ENCODE measurements at places on chromosomes 6 and 20.

GRCh38 chr6:131947986-131948661, 3.0 kb downstream of the CCN2 start:
- no peak for DNase-seq

- DNase-seq, result peak; percentile 31
Observed at GRCh38 chr6:70099732-70100131, 203.2 kb downstream of the COL9A1 start.

- no peak for DNase-seq
Observed at GRCh38 chr20:1651268-1652058, 6.1 kb downstream of the SIRPG start.

GRCh38 chr6:131946992-131947955, 3.9 kb downstream of the CCN2 start:
- DNase-seq, result no peak

- DNase-seq, result no peak
Observed at GRCh38 chr6:2745246-2745645, 5.5 kb downstream of the MYLK4 start.

DNA sequence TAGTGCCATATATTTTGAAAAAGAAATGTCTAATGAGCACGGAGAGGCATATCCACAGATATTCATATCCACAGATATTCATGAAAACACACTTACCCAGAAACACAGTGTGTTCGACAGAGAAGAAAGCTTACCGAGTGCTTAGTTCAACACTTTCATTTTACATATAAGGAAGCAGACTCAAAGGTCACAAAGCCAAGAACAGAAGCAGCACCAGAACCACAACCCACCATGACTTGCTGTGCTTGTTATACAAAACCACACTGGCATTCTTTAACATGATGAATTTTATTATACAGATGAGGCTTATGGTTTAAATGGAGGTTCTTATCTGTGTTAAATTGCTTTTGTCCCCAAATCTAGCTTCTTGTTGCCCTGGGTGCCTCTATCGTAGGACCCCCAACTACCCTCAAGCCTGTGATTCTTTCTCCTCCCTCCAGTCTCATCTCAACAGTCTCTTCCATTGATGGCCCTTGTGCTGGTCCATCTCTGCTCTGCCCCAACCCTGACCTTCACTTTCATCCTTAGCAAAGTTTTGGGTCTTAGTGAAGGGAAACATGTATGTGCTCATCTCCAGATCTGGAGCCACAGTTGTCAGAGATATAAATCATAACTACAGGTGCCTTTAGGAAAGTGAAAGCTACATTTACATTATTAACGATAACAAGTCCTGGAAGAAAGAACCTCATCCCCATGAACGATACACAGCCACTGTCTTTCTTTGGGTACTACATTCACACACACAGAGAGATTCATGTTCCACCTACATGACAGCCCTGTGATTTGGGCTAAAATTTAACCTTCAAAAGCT, 40.0 kb downstream of the SF3B5 start:
- no peak for DNase-seq

GRCh38 chr20:18624948-18625347, 37.1 kb downstream of the DTD1 start:
- no peak for DNase-seq

- DNase-seq, result peak; percentile 73
Observed at GRCh38 chr6:16559071-16559470, 202.2 kb downstream of the ATXN1 start.

DNA sequence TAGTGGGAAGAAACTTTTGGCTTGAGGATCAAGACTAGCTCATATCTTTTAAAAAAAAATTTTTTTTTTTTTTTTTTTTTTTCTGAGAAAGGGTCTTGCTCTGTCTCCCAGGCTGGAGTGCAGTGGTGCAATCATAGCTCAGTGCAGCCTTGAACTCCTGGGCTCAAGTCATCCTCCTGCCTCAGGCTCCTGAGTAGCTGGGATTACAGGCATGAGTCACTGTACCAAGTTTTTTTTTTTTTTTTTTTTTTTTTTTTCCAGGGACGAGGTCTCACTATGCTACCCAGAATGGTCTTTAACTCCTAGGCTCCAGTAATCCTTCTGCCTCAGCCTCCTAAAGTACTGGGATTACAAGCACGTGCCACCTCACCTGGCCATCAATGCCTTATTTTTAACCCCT, 27.9 kb downstream of the GCLC start:
- no peak for DNase-seq

DNA sequence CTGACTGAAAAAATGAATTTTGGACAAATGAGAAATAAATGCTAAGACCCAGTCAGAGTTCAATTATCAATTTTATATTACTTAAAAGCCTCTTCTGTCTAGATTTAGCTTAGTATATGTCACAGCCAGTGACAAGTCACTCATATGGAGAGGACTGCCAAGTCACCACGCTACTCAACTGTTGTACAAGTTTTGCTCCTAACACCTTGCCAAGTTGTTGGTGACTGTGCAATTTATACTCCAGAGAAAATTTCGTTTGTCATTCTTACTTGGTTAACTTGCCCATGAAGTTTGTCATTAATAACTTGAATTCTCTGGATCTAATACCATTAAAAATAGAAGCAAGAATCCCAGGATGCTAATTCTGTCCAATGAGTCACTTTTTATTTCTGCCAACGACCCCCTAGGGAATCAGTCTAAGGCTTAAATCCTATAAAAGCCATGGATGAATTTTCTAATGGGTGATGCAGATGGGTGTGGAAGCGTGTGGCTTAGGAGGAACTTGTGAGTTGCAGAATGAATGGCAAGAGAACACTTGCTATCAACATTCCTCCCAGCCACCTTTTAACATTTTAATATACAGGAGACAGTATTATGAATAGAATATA, 30.4 kb upstream of the FBXO30 start:
- no peak for DNase-seq

- DNase-seq, result no peak
Observed at GRCh38 chr20:22626496-22626895, 42.1 kb upstream of the FOXA2 start.

DNA sequence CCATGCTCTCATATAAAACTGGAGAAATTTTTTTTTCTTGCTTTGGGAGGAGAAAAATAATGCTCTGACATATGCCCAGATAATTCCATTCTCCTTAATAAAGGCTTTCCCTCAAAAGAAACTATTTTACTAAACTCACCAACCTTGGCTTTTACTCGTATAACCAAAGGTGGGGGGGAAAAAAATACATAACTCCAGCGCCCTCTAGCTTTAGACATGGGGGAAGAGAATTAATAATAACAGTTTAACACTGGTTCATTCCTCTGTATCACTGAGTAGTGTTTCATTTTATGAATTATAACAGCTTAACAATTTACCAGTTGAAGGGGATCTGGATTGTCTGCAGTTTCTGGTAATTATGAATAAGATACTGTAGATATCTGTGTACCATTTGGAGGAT, 1226.1 kb downstream of the GRIK2 start:
- DNase-seq, result peak; percentile 17

- no peak for DNase-seq
Observed at GRCh38 chr6:166540631-166541331, 45.7 kb downstream of the RAMACL start.

DNA sequence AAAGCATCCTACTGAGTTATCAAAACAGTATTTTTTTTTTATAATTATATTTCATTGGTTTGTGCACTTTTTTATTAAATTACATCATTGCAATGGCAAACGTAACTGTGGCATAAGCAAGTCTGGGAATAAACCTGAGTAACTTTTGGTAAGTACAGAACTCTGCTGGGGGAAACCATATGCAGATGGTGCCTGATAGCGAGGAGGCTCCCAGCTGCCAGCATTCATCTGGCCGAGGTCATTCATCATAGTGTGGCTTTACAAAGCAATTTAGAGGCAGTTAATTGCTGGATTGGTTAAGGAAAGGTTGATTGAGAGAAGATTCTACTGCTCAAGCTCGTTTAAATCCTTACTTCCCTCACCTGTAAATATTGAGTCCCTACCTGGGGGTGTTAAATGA, 52.6 kb downstream of the HECA start:
- DNase-seq, result peak; percentile 56

- DNase-seq, result no peak
Observed at GRCh38 chr6:112177092-112177491, 77.3 kb downstream of the LAMA4 start.

- DNase-seq, result no peak
Observed at GRCh38 chr6:53566755-53567154, 21.9 kb upstream of the GCLC start.

DNA sequence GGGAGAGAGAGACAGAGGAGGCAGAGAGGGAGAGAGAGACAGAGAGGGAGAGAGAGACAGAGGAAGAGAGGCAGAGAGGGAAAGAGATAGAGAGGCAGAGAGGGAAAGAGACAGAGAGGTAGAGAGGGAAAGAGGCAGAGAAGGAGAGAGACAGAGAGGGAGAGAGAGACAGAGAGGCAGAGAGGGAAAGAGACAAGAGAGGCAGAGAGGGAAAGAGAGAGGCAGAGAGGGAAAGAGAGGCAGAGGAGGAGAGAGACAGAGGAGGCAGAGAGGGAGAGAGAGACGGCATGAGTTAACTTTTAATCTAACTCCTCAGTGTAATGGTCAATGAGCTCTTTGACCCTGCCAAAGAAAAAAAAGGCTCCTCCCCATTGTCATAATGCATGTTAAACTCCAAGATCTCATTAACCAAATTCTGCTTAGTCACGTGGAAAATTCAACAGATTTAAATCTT, 7.1 kb downstream of the ELOVL2 start:
- no peak for DNase-seq

DNA sequence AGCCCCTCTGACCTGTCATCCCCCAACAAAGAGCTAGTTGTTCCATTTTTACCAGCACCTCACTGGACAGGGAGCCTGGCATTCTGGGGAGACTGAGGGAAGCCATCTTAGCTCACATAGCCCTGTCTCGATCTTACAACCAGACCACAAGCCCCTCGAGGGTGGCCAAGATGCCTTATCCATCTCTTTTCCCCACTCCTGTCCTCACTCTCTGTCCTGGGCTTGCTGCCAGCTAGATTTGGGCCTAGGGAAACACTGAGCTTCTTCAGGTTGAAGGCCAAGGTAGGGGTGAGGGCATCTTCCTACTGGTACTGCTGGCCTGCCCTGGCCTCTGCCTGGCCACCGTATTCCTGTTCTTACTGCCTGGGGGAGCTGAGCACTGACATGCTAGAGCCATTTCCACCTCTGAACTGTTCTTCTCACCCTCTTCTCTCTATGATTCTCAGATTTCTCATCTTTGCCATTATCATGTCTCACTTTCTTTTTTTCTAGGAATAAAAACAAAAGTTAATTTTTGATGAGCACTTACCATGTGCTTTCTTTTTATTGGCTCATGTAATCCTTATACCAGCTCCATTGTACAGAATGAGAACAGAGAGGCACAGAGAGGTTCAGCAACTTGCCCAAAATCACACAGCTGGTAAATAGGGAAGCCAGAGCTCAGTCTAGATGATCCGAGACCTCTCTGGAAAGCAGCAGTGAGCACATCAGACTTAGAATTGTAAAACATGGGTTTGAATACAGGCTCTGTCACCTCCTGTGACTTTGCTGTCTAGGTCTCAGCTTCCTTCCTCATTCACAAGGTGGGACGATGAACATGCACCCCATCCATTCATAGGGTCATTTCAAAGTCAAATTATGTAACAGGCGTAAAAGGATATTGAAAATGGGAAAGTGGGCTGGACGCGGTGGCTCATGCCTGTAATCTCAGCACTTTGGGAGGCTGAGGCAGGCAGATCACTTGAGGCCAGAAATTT, 28.7 kb downstream of the FGD2 start:
- DNase-seq, result no peak

- no peak for DNase-seq
Observed at GRCh38 chr20:31833130-31833930, 12.1 kb downstream of the FOXS1 start.

GRCh38 chr6:157741948-157742556, 81.0 kb upstream of the SNX9 start:
- DNase-seq, result no peak

DNA sequence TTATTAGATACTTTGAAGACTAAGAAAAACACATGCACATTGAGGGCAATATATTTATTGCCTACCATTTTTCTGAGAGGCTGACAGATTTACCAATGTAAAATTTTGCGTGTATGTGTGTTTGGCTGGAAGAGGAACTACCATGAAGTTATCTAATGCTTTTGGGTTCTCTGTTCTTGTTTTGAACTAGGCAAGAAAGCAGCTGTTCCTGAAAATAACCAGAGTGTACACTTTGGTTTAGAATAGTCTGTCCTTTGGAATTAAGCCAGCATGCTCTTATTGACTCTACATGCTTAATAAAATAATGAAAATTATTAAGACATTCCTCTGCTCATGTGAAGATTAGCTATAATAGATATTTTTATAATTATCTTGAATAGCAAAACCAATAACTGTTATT, 129.2 kb downstream of the MYB start:
- no peak for DNase-seq

GRCh38 chr20:61117725-61118124, 134.3 kb upstream of the CDH4 start:
- no peak for DNase-seq

- no peak for DNase-seq
Observed at GRCh38 chr6:8785223-8785622, 349.9 kb upstream of the SLC35B3 start.

DNA sequence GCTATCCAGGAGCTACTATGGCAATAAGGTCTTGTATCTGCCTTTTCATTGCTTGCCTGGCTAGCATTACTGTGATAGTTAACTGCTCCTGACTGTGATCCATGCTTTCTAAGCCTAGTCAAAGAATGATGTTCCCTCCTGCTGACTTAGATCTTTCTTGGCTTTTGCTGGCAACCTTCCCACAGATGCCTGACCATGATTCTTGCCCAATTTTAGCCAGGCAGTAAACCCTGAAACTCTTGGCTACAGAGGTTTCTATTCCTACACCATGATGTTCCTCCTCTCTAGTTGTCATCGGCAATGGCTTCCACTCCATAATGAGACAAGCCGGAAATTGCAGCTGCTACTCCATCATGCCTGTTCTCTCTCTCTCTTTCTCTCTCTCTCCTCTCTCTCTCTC, 238.1 kb downstream of the HAO1 start:
- no peak for DNase-seq

DNA sequence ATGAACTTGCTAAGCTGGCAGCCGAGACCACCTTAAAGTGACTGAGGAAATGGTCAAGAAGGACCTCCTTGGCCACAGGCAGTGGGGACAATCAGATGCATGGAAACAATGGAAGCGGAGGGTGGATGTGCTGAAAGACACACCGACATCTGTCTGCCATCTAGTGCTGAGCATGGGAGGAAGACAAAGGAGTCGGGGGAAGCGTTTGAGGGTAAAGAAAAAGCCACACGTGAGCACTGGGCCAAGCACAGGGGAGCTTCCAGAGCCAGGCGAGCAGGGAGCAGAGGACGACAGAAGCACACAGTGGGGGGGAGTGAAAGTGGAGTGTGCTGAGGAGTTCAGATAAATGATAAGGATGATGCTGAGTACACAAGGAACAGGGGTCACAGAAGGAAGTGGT, 367.8 kb downstream of the ZFAND3 start:
- DNase-seq, result no peak

DNA sequence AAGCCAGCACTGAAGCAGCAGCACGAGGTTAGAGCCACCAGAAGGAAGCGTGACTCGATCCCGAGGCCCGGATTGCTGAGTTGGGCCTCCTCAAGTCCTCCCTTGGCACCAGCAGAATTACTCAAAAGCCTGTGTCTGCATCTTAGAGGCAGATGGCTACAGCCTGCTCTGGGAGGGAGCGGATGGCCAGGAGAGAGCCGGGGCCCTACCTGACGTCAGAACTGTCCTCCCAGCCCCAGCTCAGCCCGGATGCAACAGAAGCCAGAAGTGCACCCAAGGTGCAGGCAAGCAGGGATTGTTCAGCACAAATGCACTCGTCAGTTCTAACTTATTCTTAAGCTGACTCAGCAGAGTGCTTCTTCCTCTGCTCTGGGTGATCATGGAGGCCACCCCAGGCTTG, 155.5 kb upstream of the RPS6KA2 start:
- no peak for DNase-seq

Measured in NCI-H446 treated with DMSO at 0.1 percent for 48 hours (cell line).